ENCODE measurements at places on chromosomes 3 and 15. TPM values are rescaled to one million over a fixed set of nuclear protein-coding genes. Genes with fewer than 3 reads are reported as not detected.

Gene ETFA
- 90.0 TPM for total RNA-seq

Gene SLC28A2
- total RNA-seq: not detected

Gene DUOXA2
- not detected for total RNA-seq

Gene TLR9
- not detected for total RNA-seq

Gene SLC24A5
- not detected for total RNA-seq

Gene SNTN
- total RNA-seq: not detected

Gene ARL6
- 12.0 TPM for total RNA-seq

Gene SNRPN
- total RNA-seq: 915 TPM

Gene SCN5A
- 11.4 TPM for total RNA-seq

Gene SLC22A13
- 0.54 TPM for total RNA-seq

Gene SLC38A3
- 1.2 TPM for total RNA-seq

Gene GOLGA8G
- not detected for total RNA-seq

Gene BDH1
- 27.2 TPM for total RNA-seq

Gene SMAD6
- 7.0 TPM for total RNA-seq

Gene ENTPD3
- total RNA-seq: 0.44 TPM

Gene COL8A1
- total RNA-seq: 0.99 TPM

Gene POLQ
- 15.3 TPM for total RNA-seq

Gene GPR62
- 0.19 TPM for total RNA-seq

Gene MYEF2
- 78.2 TPM for total RNA-seq
